Stimulated activated CD8-positive, alpha-beta memory T cell treated with anti-CD3 and anti-CD28 coated beads, Interleukin-2, amount 100 ng/mL, for 1 hour (primary cell): ENCODE measurements at places on chromosomes 13 and 19.
A peak's percentile ranks its signal among the peaks of the same experiment; 100 is the strongest.

GRCh38 chr13:46600943-46601311 is 48.0 kb downstream of the LRCH1 start:
- no peak for DNase-seq

DNA sequence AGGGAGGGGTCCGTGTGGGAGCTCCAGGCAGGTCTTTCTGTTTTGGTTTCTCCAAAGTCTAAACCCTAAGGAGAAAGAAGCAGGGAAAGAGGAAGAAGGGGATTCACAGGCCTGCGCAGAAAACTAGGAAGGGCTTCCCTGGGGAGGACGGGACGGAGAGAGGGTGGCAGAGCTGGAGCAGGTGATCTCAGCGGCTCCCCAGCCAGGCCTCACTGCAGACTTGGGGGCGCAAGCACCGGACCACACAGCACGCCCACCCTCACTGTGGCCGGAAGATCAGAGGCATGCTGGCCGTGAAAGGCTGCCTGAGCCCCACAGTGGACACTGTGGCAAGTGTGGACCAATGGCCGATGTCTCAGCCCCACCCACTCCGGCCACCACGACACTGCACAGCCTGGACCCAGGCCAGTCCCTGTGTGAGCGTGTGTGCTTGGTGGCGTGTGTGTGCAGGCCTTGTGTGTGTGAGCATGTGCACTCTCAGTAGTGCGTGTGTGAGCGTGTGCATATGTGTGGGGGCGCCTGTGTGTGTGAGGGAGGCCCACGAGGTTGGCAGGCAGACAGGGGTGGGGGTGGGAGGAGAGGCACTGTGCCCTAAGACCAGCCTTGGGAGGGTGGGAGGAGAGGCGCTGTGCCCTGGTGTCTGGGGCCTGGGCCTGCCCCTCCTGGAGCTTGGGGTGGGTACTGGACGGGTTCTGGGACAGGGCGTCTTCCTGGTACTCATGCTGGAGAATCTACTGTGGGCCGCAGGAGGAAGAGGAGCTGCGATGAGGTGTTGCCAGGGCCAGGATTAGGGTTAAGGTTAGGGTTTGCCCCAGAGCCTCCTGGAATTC is 15.4 kb upstream of the TMEM255B start:
- DNase-seq: no peak

DNA sequence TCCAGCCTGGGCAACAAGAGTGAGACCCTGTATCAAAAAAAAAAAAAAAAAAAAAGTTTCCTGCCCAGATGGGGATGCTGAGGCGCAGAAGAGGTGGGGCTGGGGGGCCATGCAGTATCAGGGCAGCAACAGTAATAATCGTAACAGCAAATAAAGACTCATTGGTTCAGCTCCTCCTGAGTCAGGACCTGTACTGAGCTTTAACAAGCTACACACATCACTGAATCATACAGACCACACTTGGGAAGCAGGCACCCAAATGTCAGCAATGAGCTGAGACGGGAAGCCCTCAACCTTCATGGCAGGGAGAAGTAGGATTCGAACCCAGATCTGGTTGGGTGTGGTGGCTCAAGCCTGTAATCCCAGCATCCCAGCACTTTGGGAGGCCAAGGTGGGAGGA is 10.6 kb upstream of the DPF1 start:
- no peak for DNase-seq

GRCh38 chr19:29104605-29105241 is 108.2 kb downstream of the UQCRFS1 start:
- DNase-seq: no peak

- no peak for DNase-seq
Measured at GRCh38 chr13:74625541-74625940, 491.3 kb upstream of the KLF12 start.

DNA sequence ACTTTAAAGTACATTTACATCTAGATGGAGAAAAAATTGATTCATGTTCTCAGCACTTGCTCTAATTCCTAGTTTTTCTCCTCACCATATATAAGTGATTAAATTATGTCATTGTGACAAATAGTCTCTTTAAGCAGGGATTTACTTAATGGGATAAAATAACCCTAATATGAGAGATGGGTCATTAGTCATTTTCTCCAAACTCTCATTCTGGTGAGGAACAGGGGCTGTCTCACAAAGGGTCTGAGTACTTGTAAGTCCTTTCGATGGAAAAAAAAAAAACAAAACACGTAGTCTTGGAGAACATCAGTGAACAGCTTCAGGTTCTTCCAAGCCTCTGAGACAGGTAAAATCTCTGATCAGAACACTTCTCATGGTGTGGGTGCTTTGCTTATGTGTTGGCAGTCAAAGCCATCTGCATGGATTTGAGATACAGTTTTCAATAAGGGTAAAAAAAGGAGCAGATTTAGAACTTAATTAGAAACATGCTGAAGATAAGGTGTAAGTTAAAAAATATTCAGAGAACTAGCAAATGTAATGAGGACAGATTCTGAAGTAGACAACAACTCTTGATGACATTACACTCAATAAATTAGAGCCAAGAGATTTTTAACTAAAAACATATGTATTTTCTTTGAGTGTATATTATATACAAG is 1668.9 kb upstream of the MIR17HG start:
- no peak for DNase-seq

DNA sequence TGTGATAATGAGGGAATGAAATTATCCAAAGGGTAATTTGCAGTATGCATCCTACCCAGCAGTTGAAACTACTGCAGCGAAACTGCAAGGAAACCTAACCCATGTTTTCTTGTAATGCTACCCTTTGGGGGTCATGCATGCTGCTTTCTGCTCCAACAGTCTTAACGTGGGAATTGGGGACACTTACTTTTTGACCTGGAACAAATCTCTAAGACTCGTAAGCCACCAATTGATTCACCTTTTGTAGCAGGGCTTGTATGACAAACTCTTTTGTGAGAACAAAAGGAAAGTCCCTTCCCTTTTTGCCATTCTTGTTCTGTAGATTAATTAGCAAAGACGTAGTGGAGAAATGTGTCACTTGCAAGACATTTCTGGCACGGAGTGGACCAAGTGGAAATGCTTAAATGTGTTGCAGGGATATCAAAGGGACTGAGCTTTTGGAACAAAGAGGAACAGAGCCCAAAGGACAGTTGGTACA is 27.4 kb downstream of the LRCH1 start:
- no peak for DNase-seq

DNA sequence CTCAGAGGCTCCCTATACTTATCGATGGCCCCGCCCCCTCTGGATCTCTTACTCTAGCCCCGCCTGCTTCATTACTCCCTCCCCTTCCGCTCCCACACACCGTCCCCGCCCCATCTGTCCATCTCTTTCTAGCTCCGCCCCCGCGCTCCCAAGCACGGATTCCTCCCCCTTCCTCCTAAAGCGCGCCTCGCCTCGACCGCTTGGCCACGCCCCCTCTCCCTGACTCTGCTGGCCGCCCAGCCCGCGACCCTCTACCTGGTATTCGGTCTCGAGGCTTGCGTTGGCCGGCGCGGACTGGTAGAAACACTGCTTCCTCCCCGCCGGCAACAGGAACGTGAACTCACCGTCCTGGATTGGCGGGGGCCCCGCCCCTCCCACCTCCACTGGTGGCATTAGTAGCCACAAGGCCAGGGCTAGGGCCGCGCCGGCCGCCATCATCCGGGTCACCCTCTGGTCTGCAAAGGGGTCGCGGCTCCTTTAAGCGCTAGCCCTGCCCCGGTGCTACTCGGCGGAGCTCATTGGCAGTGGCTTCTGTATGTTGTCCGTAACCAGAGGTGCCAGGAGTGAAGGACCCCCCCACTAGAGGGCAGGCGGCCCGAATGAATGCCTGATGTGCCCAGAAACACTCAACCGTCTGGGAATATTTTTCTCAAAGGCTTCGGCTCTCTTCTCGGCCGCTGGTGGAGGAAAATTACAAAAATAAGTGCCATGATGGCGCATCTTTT is at the start of gene TMED1:
TSS of gene TMED1 (minus strand) at position 459 of the 725 bp plus-strand sequence. CDS start at position 438, 21 bp downstream.
- peak; percentile 79 for DNase-seq

DNA sequence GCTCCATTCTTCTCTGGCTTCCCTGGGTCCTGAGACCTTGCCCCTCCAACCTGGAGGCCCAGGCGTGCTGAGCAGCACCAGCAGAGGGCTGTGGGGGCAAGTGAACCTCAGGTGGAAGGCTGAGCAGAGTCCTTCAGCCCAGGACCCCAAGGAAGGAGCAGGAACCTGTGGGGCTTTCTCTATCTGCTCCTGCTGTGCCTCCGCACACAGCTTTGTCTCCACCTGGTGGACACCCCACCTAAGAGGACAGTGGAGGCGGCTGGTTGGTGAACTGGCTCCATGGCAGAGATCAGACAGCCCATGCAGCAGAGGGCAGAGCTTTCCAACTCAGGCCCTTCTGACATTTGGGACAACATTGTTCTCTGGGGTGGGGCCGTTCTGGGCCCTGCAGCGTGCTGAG is 19.7 kb downstream of the ZFR2 start:
- DNase-seq: peak; percentile 23

DNA sequence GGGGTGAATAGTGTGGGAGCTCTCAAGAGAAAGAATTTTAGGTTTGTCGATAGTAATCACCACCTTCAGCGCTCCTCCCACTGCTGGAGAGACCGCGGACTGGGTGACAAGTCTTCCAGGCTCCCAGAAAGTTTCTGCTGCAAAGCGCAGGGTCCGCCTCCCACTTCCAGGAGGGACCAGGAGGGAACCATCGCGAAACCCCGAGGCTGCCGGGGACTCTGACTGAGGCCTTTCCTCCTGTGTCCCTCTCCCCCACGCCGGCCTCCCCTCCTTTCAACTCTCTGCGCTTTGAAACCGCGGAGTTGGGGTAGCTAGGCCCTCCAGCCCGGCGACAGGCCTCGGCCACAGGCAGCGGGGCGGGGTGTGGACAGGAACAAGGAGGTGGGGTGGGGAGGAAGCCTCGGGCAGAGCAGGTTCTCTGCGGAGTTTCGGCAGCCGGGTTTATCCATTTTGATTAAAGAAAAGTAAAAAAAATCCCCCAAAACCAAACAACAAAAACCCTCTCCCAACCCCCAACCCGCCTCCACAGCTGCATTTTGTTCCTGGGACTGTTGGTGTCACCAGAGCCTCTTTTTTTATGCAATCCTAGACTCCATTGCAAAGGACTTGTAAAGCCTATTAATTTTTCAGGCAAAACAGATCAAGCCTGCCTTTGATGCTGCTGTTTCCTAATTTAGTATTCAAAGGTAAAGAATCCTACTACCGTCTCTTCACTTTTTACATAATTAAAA is 157.2 kb downstream of the TM9SF2 start:
- no peak for DNase-seq

GRCh38 chr13:20505405-20506366 is 20.0 kb downstream of the CRYL1 start:
- no peak for DNase-seq

- no peak for DNase-seq
Measured at GRCh38 chr19:17647071-17648020, 40.8 kb downstream of the UNC13A start.

- no peak for DNase-seq
Measured at GRCh38 chr13:40622761-40623160, 43.7 kb downstream of the FOXO1 start.

DNA sequence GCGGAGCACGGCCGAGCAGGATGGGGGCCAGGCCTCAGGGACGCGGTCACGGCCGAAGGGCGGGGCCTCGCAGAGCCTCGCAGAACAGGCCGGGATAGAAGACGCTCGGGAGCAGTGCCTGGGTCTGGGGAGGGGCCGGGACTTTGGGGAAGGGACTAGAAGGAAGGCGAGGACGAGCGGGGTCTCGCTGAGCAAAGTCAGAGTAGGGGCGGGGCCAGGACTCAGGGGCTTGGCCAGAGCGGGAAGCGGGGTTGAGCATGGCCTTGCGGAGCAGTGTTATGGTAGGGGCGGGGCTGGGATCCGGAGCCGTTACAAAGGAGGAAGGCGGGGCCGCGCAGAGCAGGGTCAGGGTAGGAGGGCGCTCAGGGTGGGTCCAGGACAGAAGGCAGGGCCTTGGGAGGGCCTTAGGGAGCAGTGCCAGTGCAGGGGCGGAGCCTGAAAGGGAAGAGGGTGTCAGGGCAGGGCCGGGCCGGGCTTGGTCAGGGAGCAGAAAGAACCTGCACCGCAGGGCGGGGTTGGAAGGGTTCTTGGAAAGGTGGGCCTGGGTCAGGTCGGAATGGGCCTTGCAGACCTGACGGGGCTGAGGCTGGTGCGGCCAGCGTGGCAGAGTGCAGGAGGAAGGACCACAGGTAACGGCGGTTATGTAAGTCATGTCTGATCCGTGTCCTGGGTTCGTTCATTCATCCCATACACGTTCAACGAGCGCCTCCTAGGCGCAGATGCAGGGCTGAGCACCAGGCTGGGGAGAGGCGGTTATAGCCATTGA is 533 bp upstream of the ATP8B3 start:
- DNase-seq: peak; percentile 46

DNA sequence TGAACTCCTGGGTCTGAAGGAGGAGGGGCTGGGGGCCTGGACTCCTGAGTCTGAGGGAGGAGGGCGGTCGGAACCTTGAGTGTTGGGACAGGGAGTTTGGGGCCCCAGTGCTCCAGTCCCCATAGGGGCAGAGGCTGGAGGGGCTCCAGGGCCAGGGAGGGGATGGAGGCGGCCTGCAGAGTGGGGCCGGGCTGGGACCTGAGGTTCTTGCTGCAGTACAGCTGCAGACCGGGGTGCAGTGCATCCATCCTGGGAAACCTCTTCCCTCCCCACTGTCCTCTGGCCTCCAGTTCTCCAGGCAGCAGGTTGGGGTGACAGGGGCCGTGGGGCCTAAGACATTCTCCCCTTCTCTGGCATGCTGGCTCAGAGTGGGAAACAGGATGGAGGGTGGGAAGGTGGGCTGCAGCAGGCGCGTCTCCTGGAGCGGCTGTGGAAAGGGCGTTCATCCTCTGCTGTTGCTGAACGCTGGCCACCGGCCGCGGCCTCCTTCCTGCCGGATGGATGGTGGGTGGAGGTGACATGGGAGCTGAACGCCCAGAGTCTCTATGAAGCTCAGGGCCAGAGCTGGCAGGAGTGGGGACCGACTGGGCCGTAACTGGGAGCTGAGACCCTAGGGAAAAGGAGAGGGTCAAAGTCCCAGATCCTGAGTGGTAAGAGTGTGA is 1.6 kb downstream of the BRSK1 start:
- no peak for DNase-seq

- no peak for DNase-seq
Measured at GRCh38 chr13:44802491-44802890, 186.8 kb downstream of the NUFIP1 start.

GRCh38 chr13:29324601-29325000 is 270.9 kb downstream of the SLC7A1 start:
- DNase-seq: no peak

GRCh38 chr13:33218426-33218825 is 67.1 kb downstream of the STARD13 start:
- no peak for DNase-seq

- DNase-seq: no peak
Measured at GRCh38 chr19:44551850-44552249, 22.4 kb upstream of the CEACAM20 start.

DNA sequence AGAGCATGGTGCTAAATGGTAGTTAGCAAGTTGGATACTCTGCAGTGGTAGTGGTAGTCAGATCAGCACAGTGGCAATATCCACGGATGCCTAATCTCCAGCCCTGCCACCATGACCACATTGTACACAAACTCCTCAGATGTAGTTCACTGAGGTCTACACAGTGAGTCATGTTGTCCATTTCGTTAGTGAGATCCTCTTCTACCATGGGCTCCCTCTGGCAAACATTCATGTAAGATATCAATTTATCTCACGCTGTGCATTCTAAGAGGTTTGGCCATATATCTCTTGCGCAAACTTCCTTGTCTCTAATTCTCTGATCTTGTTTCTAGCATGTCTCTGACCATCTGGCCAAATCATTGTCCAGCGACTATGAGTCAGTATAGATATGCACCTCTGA is 58.2 kb downstream of the POLR1D start:
- DNase-seq: no peak

- DNase-seq: no peak
Measured at GRCh38 chr13:64845110-64845509, 2385.0 kb downstream of the PCDH9 start.

- no peak for DNase-seq
Measured at GRCh38 chr19:17095141-17095919, 19.8 kb downstream of the MYO9B start.

GRCh38 chr13:108283110-108283509 is 13.6 kb downstream of the TNFSF13B start:
- DNase-seq: no peak
